Neural crest cell (in vitro differentiated cells): ENCODE measurements at places on chromosomes 7 and 10.

- no peak for DNase-seq
These were observed 4.0 kb upstream of the CFAP58 start for GRCh38 chr10:104349623-104350126.

DNA sequence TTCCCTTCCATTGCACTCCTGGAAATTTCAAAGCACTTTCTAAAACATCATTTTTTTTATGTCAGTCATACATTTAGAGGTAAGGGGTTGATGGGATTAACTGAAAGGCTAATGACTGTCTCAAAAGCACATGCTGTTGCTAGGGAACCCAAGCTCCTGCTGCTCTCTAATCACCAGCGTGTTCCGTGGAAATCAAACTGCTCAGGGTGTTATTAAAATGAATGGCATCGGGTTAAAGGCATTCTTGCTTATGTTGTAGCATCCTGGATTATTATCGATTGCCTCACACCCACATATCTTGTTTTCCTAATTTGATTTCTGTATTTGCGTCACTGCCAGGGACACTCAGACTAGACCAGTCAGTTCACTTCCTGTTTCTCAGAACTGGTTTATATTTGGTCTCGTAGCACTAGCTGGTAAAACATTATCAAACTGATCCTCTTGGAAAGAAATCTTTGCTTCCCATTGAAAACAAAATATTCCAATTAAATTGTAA is 216.5 kb upstream of the MKLN1 start:
- no peak for DNase-seq

GRCh38 chr10:66192162-66192831 is 733.5 kb upstream of the LRRTM3 start:
- DNase-seq = no peak

- DNase-seq = no peak
These were observed 247.9 kb upstream of the PCDH15 start for GRCh38 chr10:55048830-55049498.

DNA sequence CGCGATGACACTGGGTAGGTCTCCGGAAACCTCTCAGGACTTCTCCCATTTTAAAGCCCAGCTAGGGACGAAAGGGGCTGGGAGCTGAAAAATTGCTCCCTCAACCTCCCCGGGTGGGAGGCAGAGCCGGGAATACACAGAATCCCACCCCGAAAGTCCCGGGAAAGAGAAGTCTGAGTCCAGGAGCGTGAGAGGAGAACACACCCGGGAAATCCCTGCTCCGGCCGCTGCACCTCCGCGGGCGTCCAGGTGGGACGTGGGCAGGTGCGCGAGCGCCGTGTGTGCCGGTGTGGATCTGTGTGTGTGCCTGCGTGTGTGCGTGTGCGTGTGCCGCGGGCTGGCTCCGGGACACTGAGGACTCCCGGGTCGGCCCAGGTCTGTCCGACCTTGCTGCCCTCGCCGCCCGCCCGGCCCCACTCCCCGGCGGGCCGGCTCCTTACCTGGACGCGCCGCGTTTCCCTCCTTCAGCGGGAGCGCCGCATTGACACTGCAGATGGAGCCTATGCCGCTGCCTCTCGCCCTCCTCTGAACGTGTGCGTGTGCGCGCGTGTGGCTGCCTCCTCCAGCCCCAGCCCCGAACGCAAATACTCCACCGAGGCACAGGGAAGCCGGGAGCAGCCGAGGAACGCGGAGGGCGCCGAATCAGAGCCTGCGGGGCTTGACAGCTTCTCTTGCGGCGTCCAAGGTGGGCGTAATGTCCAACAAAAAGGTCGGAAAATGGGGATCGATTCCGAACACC is at the start of gene PLXNA4:
Gene PLXNA4, minus strand, starts transcription at position 489 of the 739 bp plus-strand sequence. CDS start 67,777 bp downstream, outside the sequence.
- peak; percentile 14 for DNase-seq

GRCh38 chr7:106604303-106604924 is 56.5 kb downstream of the CCDC71L start:
- no peak for DNase-seq

DNA sequence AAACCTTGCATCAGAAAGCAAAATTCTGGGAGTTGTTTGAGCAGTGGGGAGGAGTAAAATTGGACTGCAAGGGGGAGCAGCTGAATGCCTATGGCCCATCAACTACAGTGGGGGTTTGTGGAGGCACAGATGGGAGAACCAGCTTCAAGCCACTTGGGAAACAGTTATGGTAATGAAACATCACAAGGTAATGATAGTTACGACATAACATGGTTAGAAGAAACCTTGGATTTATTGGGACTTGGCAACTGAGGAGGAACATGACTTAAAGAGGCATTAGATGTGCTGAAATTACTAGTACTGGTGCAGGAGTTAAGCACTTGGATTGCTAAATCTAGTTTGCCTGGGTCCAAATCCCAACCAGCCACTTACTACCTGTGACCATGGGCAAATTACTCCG is 868.4 kb downstream of the KCNMA1 start:
- DNase-seq = no peak

- no peak for DNase-seq
These were observed 65.0 kb downstream of the RAPGEF5 start for GRCh38 chr7:22291977-22292376.

GRCh38 chr7:101833799-101834198 is 16.4 kb downstream of the CUX1 start:
- DNase-seq = no peak

DNA sequence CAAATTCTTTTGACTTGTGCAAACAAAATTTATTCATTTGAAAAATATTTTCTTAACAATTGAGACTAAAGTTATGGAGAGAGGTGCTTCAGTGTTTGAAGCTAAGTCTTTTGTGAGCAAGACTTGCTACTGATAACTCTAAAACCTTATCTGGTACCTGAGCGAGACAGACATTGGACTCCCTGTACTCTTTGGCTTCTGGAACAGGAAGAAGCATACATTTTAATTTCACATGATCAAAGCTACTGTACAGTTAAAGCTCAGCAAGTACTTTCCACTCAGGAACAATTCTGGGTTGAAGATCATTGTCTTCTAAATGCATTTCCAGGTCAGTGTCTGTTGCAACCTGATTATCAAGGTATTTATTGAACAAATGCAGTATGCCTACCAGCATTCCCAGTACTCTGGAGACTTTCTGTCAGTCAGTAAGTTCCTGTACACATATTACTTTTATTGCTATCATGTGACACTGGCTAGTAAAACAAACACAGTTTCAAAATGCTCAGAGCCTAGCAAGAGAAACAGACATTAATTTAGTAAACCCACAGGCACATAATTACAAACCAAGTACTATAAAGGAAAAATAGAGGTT is 42.4 kb downstream of the CABCOCO1 start:
- DNase-seq = no peak

DNA sequence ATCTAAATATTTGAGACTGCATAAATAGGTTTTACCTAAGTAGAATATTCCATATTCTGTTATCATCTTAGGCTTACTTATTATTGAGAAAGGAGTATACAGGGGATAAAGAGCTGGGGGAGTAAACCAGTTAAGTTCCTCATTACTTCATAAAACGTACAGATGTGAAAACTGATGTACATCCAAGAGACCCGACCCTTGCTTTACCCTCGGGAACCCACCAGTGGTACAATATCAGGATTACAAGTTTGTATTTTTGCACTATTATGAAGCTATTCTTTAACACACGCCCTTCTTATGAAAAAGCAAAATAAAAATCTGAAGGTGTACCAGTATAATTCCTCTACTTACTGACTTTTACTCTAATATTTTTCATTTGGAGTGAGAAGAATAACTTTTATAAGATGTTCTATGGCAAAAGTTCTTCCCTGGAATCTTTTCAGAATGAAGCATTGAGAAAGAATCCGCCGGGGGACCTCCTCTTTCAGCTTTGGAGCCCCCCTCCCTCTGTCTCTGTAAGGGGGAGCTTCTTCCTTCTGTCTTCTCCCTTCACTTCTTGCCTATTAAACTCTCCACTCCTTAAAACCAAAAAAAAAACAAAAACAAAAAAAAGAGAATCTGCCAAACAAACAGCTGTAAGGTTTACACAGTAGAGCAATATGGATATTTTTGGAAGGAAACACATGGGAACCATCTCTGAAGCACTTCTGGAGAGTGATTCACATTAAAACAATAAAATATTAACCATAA is 550.0 kb downstream of the TNS3 start:
- no peak for DNase-seq
